ENCODE measurements at places on chromosomes 13 and 19.
A peak's percentile ranks its signal among the peaks of the same experiment; 100 is the strongest.

DNA sequence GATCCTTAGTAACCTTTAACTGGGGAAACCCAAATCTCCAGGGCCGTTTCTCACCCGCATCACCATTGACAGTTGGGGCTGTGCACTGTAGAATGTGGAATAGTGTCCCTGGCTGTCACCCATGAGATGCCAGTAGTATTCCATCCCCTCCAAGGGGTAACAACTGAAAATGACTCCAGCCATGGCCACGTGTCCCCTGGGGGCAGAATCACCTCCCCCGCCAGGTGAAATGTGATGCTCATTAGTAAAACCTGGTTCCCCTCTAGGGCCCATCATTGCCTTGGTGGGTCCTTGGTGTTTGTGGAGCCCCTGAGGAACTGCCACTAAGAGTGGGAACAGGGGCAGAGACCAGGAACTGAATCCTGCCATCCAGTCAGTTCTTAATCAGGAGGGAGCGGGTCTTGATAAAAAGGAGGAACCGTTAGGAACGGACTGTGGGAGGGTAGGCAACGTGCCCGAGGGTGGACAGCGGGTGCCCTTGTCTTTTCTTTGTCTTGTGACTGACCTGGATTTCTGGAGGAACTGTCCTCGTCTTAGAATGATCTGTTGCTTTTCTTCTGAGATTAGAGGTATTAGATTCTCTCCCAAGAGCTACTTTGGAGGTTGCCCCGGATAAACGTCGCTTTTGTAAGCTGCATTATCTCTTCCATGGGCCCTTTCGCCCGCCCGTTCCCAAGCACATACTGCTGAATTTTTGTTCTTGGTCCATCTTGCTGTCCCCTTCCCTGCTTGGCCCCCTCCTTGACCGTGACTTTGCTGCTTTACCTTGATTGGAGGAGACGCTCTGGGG is 3.5 kb downstream of the MYO9B start:
- no peak for DNase-seq

- DNase-seq, result no peak
These were observed 14.5 kb downstream of the KLK4 start for GRCh38 chr19:50896591-50897190.

- no peak for DNase-seq
These were observed 266.6 kb downstream of the KCTD12 start for GRCh38 chr13:76619631-76620030.

GRCh38 chr13:46683676-46684260 is 113.2 kb downstream of the ESD start:
- DNase-seq, result no peak

DNA sequence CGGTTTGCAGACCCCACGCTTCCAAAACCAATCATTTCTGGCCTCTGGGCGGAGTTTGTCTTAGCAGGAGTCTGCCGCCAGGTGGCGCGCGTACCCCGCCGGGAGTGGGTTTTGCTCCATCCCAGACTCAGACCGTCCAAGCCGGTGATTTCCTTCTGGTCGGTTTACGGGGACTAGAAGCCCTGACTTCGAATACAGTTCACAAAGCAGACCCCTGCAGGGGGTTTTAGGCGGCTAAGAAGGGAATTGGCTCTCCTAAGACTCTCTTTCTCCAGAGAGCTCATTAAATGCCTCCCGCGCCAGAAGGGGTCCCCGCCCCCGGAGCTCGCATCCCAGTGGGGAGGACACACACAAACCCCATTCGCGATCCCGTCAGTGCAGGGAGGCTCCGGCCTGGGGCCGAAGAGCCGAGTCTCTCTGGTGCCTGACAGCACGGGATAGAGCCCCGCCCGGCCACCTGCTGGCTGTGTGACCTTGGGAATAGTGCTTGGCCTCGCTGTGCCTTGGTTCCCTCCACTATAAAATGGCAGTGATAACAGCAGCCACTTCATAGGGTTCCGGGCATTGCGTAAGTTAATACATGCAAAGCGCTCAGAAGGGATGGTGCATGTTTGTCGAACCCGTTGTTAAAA is 8.6 kb upstream of the NUP62 start:
- peak; percentile 42 for DNase-seq

GRCh38 chr19:15737722-15738121 is at the start of gene OR10H3:
OR10H3 (plus strand) TSS chr19:15737985; CDS start chr19:15741393, 3,408 bp downstream.
- DNase-seq, result no peak

DNA sequence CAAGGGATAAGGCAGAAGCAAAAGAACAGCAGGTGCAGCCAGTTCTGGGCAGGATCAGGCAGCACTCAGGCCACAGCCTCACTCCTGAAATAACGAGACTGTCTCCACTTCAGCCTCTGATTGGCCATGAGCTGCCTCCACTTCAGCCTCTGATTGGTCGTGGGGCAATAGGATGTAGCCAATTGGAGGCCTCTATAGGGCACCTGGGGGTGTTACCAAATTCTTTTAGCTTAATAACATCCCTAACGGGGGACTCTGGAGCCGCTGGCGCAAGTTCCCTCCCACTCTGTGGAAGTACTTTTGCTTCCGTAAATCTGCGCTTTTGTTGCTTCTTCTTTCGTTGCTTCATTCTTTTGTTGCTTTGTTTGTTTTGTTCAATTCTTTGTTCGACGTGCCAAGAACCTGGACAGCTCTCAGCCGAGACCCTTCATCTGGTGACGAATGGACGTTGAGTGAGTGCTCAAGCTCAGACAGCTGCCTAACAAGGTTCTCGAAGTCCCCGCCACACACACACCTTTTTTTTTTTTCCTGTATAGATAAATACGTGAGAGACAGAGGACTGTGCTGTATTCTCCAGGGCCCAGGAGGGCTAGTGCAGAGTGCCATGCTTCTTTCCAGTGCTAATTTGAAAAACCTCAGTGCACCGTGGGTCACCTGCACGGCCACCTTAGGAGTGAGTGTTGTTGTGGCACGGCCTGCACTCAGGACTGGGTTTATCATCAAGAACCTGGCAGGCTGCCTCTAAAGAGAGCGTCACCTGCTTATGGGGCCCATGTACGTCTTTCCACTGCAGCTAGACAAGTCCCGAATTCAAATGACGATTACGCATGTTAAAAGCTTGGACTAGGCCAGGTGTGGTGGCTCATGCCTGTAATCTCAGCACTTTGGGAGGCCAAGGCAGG is 32.0 kb upstream of the TUBGCP3 start:
- no peak for DNase-seq

DNA sequence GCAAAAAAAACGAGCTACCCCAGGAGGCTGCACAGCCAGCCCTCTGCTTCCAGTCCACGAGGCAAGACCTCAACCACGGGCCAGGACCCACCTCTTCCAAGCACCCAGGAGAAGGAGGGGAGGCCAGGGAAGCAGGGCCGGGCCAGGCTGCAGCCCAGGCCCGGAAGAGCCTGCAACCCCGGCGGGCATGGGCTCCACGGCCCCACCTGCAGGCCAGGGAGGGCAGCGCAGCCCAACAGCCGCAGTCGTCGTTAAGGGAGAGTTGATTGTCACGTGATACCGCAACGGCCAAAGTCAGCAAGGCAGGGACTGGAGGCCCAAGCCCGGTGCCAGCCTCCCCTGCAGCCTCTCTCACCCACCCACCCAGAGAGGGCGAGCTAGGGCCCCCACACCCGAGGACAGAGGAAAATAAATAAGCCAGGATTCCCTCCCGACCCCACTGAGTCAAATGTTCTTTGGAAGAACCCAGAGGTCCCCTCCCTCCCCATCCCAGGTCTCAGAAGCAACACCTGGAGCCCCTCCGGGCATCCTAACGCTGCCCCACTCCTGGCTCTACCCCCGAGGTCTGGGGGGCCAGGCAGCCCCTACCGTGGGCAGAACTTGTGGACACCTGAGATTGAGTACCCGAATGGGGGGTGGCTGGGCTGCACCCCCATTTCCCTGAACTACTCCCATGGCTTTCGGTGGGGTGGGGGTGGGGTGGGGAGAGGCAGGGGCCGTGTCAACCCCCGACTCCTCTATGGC is 5.2 kb upstream of the REXO1 start:
- DNase-seq, result no peak
